ENCODE measurements at places on chromosomes 4 and X.

- DNase-seq = no peak
Observed at GRCh38 chr4:2931512-2932301, 31.5 kb downstream of the NOP14 start.

- DNase-seq = no peak
Observed at GRCh38 chrX:154477891-154478477, 1.1 kb downstream of the LAGE3 start.

GRCh38 chr4:168618577-168619265, 121.9 kb downstream of the PALLD start:
- no peak for DNase-seq

DNA sequence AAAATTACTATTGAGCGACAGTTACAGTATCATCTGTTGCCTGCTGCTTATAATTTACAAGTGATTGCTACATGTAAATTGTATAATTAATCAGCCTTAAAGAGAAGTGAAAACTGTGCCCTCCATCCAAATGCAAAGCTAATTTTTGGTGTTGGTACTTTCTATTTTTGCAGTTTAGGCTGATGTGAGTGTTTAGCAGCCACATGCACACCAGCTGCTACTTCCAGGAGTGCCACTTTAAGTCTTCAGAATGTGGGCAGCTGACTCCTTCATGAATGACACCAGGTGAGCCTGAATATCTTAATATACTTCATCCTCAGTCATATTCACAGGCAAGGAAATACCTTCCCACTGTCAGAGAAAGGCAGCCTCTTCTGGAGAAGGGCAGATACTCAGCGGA, 149.8 kb upstream of the RASGEF1B start:
- DNase-seq = no peak

DNA sequence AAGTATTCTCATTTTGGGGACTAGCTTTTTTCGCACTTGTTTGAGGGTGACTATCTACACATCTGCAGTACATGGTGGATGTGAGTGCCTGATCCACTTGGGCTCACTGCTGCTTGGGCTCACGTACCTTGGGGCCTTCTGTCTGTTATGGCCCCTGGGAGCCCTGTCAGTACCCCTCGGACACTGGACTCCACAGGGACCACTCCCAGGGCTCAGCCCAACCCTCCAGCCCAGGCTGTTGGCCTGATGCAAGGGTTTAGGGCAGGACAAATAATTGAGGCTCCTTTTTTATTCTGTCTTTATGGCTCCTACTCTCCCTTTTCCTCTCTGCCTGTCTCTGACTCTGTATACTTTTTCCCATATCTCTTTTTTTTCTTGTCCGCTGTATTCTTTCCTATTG, 32.7 kb upstream of the MSN start:
- DNase-seq = no peak
